ENCODE measurements at places on chromosomes 4 and X.

GRCh38 chr4:7068279-7068842 lies 497 bp upstream of the GRPEL1 start:
- DNase-seq: no peak

- no peak for DNase-seq
Measured at GRCh38 chr4:145341381-145341780, 140.3 kb upstream of the SMAD1 start.

DNA sequence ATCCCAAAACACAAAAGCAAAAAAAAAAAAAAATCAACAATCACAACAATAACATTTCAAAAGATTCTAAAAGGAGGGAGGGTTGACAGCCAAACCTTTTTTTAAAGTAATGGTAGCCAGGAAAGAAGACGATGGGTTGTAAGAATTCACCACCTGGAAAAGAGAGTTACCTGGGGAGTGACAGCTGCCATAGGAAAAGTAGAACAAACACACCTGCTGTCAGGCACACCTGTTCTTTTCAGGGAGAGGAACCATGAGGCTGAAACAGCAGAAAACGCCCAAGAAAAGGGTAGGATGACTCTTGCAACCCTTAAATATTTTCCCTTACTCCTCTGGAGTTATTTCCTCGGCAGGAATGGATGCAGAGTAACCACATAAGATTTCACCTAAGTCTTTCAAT lies 388.4 kb upstream of the TEX13C start:
- DNase-seq: no peak

- DNase-seq: no peak
Measured at GRCh38 chrX:138057883-138058282, 492.0 kb downstream of the ZIC3 start.
